CD4-positive, alpha-beta T cell treated with Interleukin-15 for 1 hour (primary cell): ENCODE measurements at places on chromosomes 5 and 9.

DNA sequence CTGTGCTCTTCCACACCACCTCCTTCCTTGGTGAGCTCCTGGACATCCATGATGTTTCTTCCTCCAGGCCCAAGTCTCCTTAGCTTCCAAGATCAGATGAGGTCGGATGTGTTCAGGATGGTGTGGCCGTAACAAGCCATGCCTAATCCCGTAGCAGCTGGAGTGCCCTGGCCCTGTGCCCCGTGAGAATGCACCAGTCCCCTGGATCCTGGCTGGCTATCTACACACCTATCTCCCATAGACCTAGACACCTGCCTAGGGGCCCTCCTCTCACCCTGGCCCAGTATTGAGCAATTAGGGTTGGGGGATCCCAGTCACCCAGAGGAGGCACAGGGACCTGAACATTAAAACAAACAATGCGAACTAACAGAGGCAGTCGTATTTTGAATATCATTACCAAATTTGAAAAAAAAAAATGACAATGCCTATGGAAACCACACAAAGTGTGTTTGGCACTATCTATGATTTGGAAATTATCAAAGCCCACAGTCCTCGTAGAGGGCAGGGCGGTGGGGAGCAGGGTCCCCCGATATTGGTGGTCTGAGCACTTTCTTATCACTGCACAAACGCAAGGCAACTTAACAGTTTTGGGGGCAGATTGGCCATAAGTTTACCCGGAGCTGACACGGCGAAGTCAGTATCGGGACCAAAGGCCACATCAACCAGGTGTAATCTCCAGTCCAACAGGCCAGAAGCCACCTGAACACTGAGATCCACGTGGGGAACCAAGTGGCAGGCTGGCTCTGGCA lies 13.2 kb downstream of the ENG start:
- DNase-seq = no peak

- DNase-seq = no peak
These were observed 930 bp downstream of the PRLR start for GRCh38 chr5:35229076-35230037.

- DNase-seq = no peak
These were observed 141.7 kb upstream of the ADRA1B start for GRCh38 chr5:159774476-159775031.

GRCh38 chr5:181047288-181047687 lies 7.2 kb downstream of the BTNL9 start:
- no peak for DNase-seq

GRCh38 chr5:7493081-7493480 lies 97.1 kb downstream of the ADCY2 start:
- no peak for DNase-seq

DNA sequence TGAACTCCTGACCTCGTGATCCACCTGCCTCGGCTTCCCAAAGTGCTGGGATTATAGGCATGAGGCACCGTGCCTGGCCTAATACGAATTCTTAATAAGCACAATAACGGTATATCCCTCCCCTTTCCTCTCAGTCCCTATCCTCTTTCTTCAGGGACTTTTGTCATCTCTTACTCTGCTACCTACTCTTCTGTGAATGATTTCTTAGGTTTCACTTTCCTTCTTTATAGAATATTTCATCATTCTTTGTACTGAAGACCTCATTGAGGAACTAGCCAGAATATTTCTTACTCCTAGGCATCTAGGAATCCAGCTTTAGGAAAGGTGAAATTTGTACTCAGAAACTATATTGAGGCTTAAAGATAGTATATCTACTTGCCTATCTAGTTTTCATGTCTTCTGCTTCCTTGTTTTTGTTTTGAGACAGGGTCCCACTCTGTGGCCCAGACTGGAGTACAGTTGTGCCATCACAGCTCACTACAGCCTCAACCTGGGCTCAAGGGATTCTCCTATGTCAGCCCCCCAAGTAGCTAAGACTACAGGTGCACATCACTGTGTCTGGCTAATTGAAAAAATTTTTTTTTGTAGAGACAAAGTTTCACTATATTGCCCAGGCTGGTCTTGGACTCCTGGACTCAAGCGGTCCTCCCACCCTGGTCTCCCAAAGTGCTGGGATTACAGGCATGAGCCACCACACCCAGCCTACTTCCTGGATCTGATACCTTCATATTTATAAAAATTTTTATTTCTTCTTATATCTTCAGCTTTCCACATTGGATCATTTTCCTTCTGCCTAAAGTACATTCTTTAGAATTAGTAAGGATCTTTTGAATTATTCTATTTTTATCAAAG lies 69.7 kb downstream of the GPBP1 start:
- DNase-seq = no peak

- no peak for DNase-seq
These were observed 63.6 kb downstream of the SSBP2 start for GRCh38 chr5:81687292-81687691.

GRCh38 chr9:114319147-114319546 lies 3.8 kb upstream of the ORM1 start:
- DNase-seq = no peak
